ENCODE measurements at places on chromosomes 1 and 21.

DNA sequence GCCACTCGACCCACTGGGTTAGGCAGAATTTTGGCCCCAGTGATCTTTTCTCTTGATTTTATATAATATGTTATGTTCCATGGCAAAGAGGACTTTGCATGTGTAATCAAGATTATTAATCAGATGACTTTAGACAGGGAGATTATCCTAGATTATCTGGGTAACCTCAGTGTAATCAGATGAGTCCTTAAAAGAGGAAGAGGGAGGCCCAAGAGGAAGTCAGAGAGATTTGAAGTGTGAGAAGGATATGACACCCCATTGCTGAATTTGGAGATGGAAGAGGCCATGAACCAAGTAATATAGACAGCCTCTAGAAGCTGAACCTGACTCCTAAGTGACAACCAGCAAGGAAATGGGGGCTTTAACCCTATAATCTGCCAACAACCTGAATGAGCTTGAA is 117.1 kb upstream of the CSF3R start:
- no peak for DNase-seq

DNA sequence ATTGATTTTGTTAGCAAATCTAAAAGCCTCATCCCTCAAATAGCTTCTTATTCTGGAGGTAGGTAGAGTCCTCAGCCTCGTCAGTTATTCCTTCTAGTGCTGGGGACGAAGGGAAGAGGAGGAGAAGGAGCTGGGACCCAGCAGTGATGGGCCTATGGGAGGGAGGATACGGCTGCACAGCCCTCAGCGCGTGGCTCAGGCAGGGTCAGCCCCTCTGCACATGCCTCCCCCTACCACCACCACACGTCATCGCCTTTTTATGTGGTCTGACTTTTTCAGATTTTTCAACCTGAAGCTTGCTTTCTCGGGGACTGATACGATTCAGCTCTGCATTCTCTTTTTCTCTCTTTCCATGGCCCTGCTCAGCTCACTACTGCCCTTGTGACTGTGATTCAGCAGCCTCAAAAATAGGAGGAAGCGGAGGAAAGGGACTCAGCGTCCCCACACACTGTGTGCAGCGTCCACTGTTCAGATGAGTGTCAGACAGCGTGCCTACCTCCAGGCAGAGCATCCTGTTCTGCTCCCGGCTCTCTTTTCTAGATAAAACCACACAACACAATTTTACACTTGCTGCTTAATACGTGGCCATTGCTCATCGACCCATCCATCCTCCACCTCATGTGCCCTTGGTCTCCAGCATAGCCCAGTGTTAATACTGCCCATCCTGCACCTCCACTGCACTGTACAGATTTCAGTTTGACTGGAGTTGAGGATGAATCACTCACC is 827 bp downstream of the OR2B11 start:
- no peak for DNase-seq

GRCh38 chr1:117672756-117673155 is 66.9 kb downstream of the TENT5C start:
- DNase-seq, result no peak

DNA sequence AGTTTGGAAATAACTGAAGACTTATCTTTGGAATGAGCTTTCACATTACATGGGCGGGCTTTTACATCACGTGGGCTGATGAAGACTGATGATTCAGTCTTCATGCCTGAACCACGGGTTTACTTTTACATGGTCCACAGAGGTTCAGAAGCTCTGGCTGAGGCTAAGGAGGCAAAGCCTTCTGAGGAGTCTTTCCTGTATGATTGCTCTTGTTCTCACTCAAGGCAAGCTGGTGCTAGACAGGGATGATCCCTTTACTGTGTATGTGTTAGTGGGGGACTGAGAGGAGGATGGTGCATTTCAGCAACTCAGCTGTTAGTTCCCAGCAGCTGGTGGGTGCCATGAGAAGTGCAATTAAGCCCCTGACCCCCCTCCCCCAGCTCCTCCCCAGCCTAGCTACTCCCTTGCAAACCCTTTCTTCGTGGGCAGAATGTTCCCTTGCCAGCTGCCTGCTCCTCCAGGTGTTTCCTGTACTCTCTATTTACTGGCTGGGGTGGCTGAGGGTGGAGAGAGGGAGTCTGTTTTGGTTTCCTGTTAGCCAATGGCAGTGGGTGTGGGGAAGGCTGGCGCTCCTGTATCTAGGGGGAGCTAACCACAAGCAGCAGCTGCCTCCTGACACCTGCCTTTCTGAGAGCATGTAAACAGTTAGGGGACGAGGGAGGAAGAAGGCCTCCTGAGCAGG is 15.4 kb downstream of the BTG2 start:
- DNase-seq, result no peak

GRCh38 chr21:38970765-38971164 is 165.0 kb downstream of the ETS2 start:
- no peak for DNase-seq

DNA sequence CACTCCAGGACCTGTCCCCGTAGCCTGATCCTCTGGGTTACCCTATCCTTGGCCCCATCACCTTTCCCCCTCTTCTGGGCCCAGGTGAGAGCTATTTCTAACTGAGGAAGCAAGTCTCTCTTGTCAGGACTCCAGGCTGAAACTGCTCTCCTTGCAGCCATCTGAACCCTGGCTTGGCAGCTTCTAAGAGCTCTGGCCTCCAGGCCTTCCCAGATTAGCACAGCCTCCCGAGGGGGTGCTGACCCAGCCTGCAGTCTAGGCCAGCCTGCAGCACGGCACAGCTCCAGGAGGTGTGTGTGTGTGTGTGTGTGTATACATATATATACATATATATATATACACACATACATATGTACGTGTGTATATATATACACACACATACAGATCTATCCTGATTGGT is 17.4 kb downstream of the CACNA1S start:
- DNase-seq, result no peak
